Effector CD8-positive, alpha-beta T cell (primary cell): ENCODE measurements at places on chromosomes 5 and 9.

- DNase-seq: no peak
Observed at GRCh38 chr5:161899590-161899989, 51.7 kb downstream of the GABRA1 start.

DNA sequence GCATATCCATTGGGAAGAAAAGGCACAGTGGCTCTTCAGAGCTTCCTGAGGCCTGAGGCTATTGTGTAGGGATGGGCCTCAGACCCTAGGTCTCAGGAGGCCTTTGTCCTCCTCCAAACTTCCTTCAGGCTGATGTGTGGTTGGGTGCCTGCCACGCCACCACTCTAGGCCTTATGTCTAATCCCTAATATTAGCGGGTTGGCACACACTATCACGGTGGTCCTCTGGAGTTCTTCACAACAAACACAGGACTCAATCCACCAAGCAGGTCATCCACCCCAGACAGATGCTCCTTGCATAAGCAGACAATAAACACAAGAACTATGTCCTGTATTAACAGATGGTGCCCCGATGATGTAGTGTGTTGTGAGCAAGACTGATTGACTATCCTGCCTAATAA lies 31.0 kb upstream of the FSTL4 start:
- DNase-seq: no peak

- DNase-seq: no peak
Observed at GRCh38 chr5:128896675-128897074, 68.6 kb upstream of the SLC27A6 start.

DNA sequence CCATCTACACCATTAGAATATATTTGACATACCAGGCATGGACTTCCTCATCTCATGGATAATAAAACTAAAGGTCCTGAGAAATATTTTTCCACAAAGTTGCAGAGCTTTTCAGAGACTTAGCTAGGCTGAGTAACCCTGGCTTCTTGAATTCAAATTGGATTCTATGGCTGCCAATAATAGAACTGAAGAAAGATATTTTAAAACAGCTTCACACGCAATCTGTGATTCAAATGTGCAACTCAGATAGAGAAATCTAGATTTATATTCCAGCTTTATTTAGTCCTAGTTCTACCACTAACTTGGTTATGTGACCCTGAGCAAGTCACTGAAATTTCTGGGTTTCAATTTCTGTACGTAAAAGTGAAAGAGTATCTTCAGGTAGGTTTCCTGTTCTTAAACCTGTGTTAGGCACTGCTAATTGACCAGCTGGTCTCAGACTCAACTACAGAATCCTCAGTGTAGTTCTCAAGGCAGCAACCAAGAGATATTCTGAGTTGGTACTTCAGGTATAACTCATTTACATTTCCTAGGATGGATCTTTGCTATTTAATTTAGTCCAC lies 235.3 kb downstream of the GABRB2 start:
- no peak for DNase-seq

GRCh38 chr5:50958852-50959457 lies 292.5 kb downstream of the PARP8 start:
- no peak for DNase-seq

- DNase-seq: no peak
Observed at GRCh38 chr5:181221792-181222629, 1.1 kb upstream of the TRIM41 start.

DNA sequence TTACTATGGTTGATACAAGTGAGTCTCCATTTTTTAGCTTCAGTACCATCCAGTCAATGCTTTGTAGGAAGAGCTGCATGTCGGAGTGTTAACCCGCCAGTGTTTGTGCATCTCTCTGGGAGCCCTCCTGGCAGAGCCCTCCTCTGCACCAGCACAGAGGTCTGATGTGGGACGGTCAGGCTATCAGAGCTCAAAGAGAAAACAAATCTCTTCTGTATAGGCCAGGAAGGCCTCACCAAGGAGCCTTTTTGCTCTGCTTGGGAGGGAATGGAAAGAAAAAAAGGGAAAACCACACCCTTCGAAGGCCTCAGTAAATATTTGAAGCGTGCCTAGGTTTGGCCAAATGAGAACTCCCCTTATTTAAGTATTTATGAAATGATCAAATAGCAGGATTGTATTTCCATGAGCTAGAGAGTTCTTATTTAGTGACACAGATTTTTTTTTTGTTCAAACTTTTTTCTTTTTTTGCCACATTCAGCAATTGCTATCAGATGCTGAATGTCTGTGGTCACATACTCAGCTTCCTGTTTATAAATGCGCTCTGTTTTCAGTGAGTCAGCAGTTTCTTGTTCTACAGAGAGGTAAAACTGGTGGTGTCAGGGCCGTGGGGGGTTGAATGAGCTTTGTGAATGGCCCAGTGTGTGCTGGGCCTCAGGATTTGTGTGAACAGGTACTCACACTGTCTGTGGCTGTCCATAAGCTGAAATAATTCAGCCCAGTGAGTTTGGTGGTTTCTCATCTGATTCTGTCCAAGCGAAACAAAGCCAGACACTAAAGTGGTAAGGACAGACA lies 226.6 kb downstream of the SNX18 start:
- no peak for DNase-seq

GRCh38 chr9:6413365-6414246 lies 607 bp downstream of the UHRF2 start:
- no peak for DNase-seq

- DNase-seq: no peak
Observed at GRCh38 chr5:59768152-59769040, 125.1 kb downstream of the PDE4D start.

DNA sequence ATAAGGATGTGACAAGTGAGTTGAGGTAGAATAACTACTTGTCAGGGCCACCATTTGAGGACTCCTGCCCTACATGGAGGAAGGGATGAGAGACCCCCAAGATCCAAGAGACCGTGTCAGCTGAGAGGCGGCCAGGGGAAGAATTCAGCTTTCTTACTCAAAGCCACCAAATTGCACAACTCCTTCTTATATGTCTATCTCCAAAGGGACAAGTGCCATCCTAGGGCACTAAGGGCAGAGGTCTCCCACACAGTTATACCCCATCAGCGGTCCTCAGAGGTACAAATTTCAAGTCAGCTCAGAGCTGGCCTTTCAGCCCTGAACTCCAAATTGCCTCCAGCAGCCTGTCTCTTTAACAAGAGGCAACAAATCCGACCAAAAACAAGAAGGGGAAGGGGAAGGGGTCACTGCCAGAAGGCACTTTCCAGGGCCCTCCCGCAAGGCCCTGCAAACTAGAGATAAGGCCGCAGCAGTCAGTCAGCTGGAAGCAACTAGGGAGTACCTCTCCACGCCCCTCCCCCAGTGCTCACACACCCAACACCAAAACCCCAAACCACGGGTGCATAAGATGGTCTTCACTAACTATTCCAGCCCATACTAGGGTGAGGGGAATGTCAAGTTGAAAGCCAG lies 6.1 kb upstream of the STOML2 start:
- DNase-seq: no peak

GRCh38 chr5:135192351-135192750 lies 158.3 kb upstream of the PITX1 start:
- no peak for DNase-seq

DNA sequence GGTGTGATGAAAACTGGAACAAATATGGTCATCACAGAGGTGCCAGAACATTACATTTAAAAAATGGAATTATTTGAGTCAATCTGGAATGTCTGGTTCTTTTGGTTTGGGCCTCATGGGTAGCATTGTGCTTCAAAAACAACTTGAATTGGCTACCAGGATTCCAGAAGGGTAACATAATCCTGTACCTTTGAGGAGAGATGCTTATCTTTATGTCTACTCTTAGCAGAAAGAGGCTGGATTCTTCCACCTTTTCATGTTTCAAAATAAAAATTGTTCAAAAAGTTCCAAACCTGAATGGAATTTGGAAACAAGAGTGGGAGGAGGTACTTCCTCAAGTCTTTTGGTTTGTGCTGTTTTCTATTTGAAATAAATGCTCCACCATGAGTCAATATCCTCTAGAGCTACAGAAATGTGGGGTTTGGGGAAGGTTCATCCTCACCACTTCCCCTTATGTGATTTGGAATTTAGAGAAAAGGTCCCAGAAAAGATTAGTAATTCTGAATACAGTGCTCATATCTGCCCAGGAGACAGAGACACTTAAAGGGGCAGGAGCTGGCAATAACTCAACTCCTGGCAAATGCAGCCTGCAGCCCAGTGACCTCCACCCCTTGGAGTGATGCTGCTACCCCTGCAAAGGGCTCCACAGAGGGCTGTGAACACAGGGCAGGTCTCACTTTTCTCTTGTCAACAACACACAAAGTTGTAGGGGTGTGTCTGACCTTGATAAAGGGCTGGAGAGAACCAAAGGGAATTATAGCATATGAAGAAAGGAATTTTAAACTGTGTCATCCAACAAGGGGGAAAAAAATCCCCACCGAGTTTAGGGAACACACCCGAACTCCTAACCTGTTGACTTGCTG lies 272.8 kb downstream of the CWC27 start:
- DNase-seq: no peak

GRCh38 chr9:119375892-119376291 lies 6.7 kb upstream of the BRINP1 start:
- no peak for DNase-seq

DNA sequence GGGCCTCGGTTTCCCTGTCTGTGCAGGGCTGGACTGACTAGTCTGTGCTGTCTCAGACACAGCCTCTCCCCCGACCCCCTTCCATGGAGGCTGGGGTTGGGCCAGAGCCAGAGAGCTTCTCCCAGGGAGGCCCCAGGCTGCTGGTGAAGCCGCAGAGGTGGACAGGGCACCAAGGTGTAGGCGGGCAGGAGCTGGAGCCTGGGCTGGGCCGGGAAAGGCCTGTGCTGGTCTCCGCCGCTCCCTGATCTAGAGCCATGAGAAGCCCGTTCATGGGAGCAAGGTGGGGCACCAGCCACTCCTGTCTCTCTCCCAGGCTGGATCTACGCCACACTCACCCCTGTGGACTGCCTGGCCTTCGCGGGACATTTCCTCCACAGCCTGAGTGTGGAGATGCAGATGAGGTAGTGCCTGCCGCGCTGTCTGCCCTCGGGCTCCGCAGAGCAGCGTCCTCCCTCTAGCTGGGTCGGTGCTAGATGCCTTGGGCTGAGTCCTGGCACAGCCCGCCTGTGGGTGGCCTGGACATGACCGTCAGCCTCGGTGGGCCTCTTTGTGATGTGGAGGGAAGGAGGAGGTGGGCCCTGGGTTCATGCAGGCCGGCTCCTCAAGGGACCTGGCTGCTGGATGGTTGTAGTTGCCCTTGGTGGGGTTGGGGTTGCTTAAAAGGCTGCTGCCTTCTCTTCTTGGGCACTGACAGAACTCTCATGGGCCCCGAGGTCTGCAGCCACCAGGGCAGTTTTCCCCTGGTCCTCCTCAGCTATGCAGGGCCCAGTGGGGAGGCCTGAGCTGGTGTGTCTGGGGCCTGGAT lies 79.4 kb downstream of the PHF2 start:
- DNase-seq: no peak

GRCh38 chr5:159452480-159453167 lies 122.3 kb upstream of the IL12B start:
- no peak for DNase-seq

DNA sequence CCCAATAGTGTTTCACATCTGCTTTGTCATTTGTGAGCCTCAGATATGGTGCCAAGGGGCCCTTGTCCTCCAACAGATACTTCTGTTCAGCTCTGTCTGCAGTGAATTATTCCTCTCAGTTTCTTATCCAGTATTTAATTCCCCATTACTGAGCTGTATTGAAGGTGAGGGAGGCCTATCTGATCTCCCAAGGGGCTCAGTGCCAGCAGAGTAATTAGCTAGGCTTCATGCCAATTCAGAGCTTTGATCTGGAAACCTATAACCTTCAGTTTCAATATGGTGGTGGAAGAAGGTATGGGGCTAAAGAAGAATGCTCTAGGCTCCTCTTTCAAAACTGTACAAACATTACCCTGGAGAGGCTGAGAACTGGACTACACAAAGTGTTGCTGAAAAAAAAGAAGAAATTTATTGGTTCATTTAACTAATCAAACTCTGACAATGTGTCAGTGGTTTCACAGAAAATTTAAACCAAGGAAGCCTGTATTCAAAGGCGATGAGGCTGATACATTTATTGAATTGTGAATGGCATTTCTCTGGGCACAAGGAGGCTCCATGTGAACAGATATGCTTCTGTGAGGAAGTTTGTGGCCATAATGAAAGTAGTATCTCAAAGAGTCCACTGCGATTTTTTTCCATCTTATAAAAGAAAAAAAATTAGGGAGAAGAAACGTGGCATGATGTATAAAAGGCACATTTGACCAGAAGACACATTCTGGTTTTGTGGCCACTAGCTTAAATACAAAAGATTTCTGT lies 397.8 kb downstream of the TLE4 start:
- DNase-seq: no peak

- DNase-seq: no peak
Observed at GRCh38 chr5:125525356-125525755, 778.9 kb upstream of the ZNF608 start.

GRCh38 chr5:180801596-180802324 lies 846 bp downstream of the MGAT1 start:
- DNase-seq: no peak

DNA sequence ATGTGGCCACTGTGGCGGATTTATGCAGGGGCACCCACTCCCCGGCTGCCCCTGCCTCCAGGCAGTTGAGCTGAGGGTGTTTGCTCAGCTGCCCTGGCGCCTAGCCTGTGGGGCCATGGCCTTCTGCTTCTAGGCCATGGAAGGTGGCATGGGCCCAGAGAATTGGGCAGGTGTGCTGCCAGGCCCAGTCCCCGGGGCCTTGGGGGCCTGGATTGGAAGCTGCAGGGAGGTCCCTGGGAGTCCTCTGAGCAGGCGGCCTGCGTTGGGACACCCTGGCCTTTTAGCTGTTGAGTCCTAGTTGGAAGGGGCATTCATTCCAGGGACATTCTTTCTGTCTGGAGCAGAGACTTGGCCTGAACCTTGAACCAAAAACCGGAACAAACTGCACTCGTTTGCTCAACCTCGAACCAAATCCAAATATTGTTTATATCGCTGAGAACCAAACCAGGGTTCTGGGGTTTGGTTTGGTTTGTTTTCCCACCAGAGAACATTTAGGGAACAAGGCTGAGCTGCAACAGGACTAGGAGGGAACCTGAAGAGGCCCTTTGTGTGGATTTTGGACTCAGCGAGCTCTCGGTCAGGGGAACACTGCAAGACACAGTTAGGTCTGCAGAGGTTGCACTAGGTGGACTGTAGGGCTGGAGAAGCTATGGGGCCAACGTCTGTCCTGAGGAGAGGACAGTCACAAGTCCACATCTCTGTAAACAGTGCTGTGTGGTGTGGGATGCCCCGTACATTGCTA lies 116.8 kb downstream of the BOD1 start:
- DNase-seq: no peak

GRCh38 chr5:62685221-62685620 lies 106.6 kb downstream of the LRRC70 start:
- no peak for DNase-seq

DNA sequence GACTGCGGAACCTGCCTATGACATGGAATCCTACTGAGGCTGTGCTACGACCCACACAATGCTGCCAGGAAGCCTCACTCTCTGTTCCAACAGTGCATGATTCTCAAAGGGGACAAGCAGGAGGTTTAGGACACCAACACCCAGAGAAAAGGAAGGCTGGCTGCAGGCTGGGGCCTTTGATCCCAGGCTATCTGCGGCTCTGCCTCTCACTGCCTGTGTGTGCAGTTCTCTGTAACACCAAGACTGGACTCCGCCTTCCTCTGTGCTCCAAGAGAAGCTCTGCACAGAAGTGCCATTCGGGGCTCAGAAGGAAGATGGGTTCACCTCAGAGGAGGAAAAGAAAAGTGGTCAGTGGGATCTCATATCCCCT lies 20.5 kb downstream of the ANKH start:
- DNase-seq: no peak

- no peak for DNase-seq
Observed at GRCh38 chr5:141846031-141846430, 32.2 kb downstream of the PCDH1 start.
